ENCODE measurements at places on chromosomes 6 and 20.

GRCh38 chr6:7332090-7332745, 19.2 kb upstream of the SSR1 start:
- no peak for DNase-seq

GRCh38 chr6:106379951-106380350, 19.4 kb downstream of the CRYBG1 start:
- no peak for DNase-seq

GRCh38 chr6:111184827-111185532, 97.7 kb downstream of the SLC16A10 start:
- no peak for DNase-seq

DNA sequence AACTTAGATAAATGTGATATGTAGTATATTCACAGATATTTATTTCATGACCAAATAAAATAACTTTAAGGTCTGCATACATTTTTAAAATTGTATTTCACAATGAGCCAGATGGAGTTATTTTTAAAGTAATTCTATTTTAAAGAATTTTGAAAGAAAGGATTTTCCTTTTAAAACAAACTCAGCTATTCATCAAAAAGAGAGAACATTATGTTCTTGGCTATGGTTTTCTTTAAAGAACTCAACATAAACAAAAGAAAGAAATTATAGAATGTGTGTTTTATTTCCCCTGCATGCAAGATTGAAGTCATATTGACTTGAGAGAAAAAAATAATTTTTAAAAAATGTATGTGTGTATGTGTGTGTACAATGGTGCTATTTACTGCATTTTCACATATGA, 1023.6 kb upstream of the CITED2 start:
- no peak for DNase-seq

DNA sequence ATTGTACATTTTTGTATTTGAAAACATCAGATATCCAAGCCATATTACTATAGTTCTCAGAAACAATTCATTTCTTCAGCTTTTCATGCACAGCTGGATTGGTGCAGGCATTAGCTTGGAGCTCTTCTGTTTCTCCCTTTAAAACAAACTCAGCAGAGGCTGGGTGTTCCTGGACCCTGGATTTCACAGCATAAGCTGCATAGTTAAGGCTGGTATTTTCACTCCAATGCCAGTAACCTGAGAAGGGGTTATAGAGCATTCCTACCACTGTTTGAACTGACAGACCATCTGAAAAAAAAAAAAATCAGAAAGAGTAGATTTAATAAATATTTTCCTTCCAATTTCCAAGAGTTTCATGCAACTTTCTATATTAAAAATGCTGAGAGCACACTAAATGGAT, 20.1 kb upstream of the FAXC start:
- DNase-seq = no peak

DNA sequence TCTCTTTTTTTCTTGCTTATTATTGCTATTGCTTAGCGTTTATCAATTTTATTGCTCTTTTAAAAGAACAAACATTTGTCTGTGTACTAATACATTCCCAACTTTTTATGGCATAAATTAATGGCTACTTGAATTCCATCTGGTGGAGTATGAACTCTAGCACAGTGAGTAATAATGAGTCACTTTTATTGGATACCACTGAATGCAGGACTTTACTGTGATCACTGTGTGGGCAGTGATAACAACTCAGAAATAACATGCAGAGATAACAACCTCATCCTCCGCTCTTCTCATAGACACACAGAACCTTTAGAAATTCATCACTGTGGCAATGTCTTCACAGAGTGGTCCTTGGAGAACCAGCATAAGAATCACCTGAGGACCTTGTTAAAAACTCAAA, 174.9 kb upstream of the PRND start:
- DNase-seq = no peak
